CD4-positive, alpha-beta T cell treated with Interleukin-4 for 1 hour (primary cell): ENCODE measurements at places on chromosomes 2 and 18.

- no peak for DNase-seq
These were observed 35.8 kb upstream of the CACNB4 start for GRCh38 chr2:152134488-152135280.

GRCh38 chr2:12579018-12579417 is 137.7 kb upstream of the TRIB2 start:
- DNase-seq: no peak

GRCh38 chr2:140286377-140286776 is 1506.2 kb upstream of the NXPH2 start:
- no peak for DNase-seq

DNA sequence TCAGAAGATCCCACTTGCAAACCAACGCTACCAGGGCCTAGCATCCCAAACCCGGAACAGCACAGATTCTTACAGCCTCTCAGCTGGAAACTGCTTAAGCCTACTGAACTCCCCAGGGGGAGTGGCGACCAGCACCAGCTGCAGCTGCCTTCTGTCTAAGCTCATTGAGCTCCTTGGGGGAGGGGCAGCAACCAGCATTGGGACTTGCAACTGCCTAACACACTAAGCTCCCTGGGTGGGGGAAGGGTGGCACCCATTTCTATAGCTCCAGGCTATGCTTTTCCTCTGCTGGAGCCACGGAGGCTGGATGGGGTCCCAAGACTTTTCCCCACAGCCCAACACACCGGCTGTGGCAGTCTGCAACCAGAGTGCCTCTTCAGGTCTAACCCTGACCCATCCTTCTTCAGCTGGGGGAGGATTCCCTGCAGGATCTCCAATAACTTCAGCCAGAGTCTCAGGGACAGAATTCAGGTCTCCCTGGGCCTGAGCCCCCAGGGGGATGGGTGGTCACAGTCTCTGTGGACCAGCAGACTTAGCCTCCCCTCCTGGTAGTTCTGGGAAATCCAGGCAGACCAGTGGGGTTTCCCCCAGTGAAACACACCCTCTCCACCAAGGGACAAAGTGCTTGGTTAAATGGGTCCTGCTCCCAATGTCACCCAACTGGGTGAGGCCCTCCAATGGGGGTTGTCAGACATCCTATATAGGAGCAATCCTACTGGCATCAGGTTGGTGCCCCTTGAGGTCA is 45.9 kb upstream of the ITGA4 start:
- DNase-seq: peak; percentile 83

DNA sequence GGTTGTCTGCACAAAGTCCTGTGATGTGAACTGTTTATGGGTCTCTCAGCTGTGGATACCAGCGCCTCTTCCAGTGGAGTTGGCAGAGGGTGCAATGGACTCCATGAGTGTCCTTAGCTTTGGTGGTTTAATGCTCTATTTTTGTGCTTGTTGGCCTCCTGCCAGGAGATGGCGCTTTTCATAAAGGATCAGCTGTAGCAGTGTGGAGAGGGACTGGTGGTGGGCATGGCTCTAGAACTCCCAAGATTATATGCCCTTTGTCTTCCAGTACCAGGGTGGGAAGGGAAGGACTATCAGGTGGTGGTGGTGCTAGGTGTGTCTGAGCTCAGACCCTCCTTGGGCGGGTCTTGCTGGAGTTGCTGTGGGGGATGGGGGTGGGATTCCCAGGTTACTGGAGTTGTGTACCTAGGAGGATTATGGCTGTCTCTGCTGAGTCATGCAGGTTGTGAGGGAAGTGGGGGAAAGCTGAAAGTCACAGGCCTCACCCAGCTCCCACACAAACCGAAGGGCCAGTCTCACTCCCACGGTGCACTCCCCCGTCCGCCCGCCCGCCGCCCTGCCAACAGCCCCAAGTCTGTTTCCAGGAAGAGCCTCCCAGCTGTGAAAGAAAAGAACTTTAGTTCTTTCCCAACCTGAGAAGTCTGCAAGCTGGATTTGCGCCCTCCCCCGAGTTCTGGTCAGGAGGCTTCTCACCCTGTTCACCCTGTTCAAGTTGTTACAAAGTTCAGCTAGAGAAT is 108.1 kb downstream of the MARCO start:
- no peak for DNase-seq

GRCh38 chr2:98153481-98153880 is 66.5 kb downstream of the VWA3B start:
- DNase-seq: no peak

- no peak for DNase-seq
These were observed 132.8 kb upstream of the NCK2 start for GRCh38 chr2:105611811-105612424.

- no peak for DNase-seq
These were observed 8.2 kb downstream of the FBXO11 start for GRCh38 chr2:47897883-47898731.

- DNase-seq: no peak
These were observed 64.4 kb downstream of the PLEKHM3 start for GRCh38 chr2:207960911-207961310.

DNA sequence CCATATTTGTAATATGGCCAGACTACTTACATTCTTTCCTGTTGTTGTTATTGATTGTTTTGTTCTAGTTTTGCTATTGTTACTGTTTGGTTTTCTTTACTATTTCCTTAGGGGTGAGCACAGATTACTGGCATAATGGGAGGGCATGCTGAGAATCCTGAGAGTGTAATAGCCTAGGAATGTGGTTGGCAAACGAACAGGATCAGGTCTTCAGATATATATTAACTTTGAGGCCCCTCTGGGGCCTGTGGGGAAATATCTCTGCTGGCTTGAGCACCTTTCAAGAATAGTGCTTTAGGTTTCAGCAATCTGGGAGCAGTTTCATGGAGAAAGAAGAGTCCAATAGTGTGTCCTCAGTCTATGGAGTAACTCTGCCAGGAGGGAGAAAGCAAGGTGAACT is 144.4 kb downstream of the THSD7B start:
- DNase-seq: no peak

DNA sequence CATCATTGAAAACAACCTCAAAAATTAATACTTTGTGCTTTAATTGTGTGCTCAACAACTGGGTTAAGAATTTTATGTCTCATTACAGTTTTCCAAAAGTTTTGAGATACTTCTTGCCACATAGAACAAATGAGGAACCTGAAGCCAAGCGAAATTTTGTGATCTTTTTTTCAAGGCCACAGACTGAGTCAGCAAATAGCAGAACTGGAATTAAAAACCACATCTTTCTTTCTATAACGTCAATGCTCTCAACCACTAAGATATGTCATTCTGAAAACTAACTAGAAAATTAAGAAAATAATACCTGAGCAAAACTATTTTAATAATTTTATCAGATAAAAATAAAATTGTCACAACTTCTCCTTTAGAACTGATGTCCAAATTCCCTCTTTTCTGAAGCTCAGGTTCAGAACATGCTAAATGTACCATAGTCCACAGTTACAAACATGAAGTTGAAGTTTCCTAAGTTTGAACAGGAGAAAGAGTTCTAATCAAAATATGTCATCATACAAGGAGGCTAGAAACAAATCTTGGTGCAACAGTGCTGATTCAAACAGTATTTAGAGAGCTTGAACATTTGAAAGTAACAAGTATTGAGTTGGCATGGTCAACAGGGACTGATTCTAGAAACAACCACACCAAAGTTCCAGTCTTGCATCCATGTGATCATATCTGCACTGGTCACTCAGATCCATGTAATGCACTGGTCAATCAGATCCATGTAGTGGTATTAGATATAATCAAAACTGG is 27.6 kb upstream of the CALCRL start:
- DNase-seq: no peak

DNA sequence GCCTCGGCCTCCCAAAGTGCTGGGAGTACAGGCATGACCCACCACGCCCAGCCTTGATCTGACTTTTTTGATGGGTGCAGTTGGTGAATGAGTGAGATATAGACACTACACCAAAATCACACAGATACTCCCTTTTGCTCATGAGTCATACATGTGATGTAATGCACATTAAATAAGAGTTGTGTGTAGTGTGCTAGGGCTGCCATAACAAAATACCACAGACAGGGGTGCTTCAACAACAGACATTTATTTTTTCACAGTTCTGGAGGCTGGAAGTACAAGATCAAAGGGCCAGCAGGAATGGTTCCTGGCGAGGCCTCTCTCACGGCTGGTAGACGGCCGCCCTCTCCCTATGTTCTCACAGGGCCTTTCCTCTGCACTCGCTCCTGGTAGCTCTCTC is 46.6 kb downstream of the GBX2 start:
- DNase-seq: no peak

- no peak for DNase-seq
These were observed 237.1 kb downstream of the BCL2 start for GRCh38 chr18:63082366-63083019.

GRCh38 chr2:238839428-238839827 is 8.5 kb upstream of the TWIST2 start:
- no peak for DNase-seq

DNA sequence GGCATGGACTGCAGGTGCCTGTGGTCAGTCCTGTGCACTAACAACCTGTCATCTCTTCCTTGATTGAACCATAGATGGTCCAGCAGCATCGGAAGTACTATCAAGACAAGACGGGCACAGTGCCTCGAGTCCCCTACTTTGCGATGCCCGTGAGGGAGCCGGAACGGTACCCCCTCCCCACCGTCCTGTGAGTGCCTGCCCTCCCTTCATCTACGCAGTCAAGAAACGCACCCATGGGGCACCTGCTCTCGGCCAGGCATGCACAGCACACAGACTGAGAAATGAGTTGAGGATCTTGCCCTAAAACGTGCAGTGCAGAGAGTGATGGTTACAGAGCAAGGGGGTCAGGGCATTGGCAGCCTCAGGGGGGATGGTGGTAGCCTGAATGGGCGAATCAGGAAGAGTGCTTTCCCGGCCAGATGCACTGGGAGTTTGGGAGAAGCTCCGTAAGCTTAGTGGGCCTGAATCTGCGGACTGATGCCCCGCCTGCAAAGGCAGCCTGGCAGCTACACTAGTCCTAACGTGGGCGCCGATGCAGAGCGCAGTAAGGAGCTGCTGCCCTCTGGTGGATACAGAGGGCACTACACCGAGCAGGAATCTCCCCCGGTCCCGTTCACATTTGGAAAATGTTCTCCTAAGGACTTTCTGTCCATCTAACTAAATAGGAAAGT is 63.6 kb downstream of the CIB4 start:
- peak; percentile 46 for DNase-seq

GRCh38 chr2:168371273-168372019 is 84.6 kb upstream of the CERS6 start:
- DNase-seq: no peak

- DNase-seq: no peak
These were observed 812 bp downstream of the SOWAHC start for GRCh38 chr2:109614715-109615636.

DNA sequence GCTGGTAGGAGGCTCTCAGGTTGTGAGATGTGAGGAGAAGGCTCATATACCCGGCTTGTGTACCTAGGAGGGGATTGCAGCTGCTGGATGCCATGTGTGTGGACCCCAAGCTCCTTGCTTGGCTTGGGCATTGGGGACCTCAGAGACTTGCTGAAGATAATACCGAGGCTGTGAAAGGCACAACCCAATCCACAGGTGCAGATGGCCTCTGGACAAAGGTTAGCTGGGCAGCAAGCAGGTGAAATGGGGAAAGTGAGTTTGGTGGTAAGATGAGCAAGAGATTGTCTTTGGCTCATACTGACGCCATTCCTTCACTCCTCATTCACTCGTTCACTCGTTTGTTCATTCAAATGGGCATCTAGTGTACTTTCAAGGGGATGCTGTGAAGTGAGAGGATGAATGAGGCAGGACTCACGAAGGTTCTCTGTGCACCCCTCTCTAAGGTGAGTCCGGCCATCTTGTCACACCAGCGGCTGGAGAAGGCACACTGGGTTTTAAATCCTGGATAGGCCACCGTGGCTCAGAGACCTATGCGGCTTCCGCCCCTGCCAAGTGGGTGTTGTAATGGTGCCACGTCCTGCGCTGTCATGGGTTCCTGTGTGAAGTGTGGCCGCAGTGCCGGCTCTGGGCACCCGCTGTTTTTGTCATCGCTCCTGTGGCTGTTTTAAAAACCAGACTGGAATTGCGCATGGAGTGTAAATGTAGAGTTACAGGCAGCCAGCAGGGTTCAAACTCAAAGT is 13.7 kb downstream of the FBLN7 start:
- DNase-seq: no peak

GRCh38 chr2:113225263-113226259 is 51.8 kb downstream of the PSD4 start:
- no peak for DNase-seq

DNA sequence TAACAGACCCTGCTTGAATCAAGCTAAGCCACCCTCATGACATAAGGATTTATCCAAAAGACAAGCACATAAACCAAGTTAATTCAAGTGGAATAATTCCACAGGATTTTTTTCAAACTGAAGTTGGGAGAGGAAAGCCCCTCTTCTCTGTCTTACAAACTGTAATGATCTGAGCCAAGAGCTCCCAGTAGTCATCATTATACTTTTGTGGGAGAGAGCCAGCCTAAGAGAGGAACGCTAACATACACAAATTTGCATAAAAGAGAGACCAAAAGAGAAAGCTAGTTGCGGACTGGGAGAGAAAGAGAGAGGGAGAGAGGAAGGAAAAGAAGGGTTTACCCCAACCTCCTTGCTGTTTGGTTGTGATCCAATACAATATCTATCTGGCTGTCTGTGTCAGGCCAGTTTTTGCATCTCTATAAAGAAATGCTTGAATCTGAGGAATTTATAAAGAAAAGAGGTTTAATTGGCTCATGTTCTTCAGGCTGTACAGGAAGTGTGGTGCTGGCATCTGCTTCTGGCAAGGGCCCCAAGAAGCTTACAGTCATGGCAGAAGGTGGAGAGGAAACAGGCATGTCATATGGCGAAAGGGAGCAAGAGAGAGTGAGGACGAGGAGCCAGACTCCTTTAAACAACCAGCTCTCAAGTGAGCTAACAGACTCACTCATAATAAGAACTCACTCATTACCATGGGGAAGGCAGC is 20.8 kb upstream of the PUM2 start:
- no peak for DNase-seq

- DNase-seq: no peak
These were observed 42.0 kb downstream of the MCFD2 start for GRCh38 chr2:46873604-46874068.

GRCh38 chr2:239522002-239522739 is 121.4 kb upstream of the HDAC4 start:
- no peak for DNase-seq

- DNase-seq: no peak
These were observed 117.6 kb downstream of the ALPK2 start for GRCh38 chr18:58511306-58511705.

GRCh38 chr2:24739354-24740025 is 53.7 kb downstream of the PTRHD1 start:
- peak; percentile 46 for DNase-seq

- peak; percentile 78 for DNase-seq
These were observed at the start of gene NMUR1 for GRCh38 chr2:231530099-231531011. TSS of gene NMUR1 (minus strand) at chr2:231530445. CDS start at chr2:231530361, 84 bp downstream.

GRCh38 chr18:45708831-45709230 is 15.2 kb upstream of the SLC14A1 start:
- no peak for DNase-seq

DNA sequence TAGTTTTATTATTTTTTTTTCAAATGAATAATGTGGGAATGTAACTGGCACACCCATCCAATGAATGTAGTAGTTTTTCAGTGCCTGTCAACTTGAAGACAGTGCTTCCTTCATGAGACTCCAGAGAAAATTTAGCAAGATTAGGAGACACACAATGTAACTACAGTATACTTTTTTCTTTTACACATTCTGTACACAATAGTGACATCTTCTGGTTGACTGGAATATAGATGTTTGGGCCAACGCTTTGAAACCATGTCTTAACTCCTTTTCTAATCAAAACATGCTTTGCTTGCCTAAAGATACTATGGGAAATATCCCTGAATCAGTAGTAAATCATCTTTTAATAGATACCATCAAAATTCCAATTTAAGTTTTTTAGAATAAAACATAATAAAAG is 229.5 kb upstream of the ZC3H15 start:
- no peak for DNase-seq
